ENCODE measurements at places on chromosomes 2 and 18.

DNA sequence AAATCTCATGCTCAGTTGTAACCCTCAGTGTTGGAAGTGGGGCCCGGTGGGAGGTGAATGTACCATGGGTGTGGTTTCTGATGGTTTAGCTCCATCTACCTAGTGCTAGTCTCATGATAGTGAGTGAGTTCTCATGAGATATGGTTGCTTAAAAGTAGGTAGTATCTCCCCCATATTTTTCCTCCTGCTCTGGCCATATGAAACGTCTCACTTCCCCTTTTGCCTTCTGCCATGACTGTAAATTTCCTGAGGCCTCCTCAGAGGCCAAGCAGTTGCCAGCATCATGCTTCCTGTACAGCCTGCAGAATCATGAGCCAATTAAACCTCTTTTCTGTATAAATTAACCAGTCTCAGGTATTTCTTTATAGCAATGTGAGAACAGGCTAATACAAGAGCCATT, 62.8 kb upstream of the RNF152 start:
- DNase-seq = no peak

- DNase-seq = no peak
Observed at GRCh38 chr18:36203360-36203895, 16.1 kb downstream of the MOCOS start.

DNA sequence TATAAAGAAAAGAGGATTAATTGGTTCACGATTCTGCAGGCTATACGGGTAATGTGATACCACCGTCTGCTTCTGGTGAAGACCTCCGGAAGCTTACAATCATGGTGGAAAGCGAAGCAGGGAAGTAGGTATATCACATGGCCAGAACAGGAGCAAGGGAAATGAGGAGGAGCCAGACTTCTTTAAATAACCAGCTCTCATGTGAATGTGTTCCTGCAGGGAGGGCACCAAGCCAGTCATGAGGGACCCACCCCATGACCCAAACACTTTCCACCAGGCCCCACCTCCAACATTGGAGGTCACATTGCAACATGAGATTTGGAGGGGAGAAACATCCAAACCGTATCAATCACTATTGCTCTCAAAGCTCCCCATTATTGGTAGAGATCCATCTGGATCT, 61.8 kb downstream of the EFEMP1 start:
- no peak for DNase-seq

DNA sequence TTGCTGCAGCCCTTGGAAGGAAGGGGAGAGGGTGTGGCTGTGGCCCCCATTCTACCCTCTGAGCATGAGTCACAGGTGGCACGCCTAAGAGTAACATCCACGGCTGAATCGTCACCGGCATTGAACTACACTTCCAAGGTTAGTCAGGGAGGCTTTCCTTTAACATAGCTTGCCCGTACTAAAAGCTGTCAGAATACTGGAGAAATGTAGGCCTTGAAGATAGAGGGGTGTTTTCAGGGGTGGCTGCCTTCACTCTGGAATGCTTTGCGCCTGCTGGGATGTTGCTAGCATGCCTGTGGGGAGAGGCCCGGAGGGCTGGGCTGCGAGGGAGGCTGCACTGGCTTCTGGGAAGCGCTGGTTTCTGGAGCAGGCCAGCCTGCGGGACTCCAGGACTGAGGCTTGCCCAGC, 333.7 kb downstream of the AGAP1 start:
- DNase-seq = no peak

- no peak for DNase-seq
Observed at GRCh38 chr2:150432312-150432625, 55.2 kb downstream of the RND3 start.

DNA sequence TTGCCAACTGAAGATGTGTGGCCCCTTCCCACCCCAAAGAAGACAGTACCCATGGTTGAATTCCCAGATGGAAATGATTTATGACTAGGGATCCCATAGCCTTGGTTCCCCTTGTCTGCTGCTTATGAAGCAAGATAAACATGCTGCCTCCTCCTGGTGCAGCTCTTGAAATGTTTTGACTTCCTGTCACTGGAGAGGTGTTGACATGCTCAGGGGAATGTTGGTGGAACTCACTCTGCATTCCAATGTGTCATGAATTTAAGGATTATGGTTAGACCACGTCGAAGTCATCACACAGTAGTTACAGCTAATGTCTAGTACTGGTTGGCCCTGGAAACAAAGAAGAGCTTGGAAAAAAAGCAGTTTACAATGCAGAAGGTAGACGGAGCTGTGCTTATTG, 69.0 kb upstream of the FAM110C start:
- DNase-seq = no peak

- DNase-seq = no peak
Observed at GRCh38 chr2:98474979-98475632, 30.4 kb downstream of the INPP4A start.

GRCh38 chr2:138237667-138238384, 263.7 kb upstream of the SPOPL start:
- no peak for DNase-seq

DNA sequence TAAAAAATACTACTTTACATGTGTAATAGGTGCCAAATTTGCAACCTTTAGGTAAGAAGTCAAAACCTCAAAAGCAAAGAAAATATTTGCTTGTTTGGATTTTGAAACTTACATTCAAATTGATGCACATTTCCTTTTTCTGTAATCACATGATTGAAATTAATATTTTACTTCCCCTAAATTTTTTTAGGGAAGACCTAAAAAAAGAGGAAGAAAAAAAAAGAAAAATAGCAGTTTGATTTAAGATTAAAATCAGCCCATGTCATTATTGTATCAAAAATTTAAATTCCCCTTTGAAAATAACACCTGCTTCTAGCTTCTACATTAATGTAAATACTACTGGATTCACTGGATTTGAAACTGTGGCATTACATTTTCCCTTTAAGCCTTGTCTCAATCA, 68.2 kb upstream of the STON1 start:
- DNase-seq = no peak

GRCh38 chr2:4803396-4803795, 888.8 kb upstream of the SOX11 start:
- DNase-seq = no peak

DNA sequence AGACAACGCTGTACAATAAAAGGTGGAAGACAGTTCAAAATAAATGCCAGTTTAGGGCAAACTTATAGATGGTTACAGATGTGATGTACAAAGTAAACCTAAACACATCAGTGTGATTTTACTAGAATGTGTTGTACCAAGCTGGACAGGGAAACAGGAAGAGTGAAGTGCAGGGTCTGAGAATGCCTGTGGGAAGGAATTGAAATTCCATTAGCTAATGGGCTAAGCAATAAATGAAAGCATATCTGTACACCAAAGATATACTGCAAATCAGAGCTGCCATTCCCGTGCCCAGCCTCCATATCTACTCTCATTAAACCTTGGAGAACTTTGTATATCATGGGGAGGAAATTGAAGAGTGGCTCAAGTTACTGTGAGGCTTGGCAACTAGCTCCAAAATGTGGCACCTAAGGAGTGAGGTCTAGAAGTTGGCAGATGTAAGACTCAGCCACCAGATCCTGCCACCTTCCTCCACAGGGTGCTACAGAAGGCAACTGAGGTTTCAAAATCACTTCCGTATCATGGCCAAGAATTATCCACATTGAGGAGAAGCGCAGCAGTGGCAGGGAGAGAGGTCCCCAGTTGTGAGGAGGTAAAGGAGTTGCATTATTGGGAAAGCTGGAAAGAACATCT, 277.8 kb downstream of the TCF4 start:
- no peak for DNase-seq

GRCh38 chr2:43333101-43333655, 106.8 kb upstream of the ZFP36L2 start:
- DNase-seq = no peak

- no peak for DNase-seq
Observed at GRCh38 chr2:1739322-1739957, 4.9 kb downstream of the PXDN start.

GRCh38 chr2:106664669-106665068, 177.5 kb downstream of the CD8B2 start:
- DNase-seq = no peak

GRCh38 chr18:23263551-23264235, 128.4 kb downstream of the CABLES1 start:
- no peak for DNase-seq

DNA sequence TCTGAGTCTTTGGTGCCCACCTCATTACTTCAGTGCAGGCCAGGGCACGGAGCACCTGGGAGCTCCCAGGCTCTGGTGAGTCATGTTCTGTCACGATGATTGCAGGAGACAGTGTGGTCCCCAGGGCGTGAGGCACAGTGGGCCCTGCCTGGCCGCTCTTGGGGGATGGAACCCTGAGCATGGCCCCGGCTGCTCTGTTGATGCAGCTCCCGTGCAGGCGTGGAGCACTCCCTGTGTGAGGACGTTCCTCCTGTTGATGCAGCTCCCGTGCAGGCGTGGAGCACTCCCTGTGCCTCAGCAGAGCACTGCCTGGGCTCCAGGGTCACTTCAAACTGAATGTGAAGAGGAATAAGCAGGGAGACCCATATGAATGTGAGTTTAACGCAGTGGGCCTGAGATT, 30.1 kb downstream of the COPS9 start:
- no peak for DNase-seq

- DNase-seq = no peak
Observed at GRCh38 chr2:233413559-233414272, 59.4 kb downstream of the DGKD start.

DNA sequence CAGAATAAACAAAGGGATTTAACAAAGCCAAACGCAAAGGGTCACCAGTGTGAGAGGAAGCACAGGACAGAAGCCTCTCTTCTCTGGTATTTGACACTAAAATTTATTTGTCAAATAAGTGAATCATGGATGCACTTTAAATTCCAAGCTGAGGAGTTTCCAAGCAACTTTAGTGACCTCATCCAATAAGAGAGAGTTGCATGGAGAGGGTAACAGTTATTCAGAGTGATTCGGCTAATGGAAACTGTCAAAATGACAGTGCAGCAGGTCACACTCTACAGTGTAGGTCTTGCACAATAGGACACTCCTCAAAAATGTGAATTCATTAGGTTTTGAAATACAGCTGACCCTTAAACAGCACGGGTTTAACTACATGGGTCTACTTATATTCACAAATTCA, 103.9 kb upstream of the ACVR1C start:
- no peak for DNase-seq

GRCh38 chr18:75214766-75215510, 4.3 kb downstream of the TSHZ1 start:
- DNase-seq = no peak

- no peak for DNase-seq
Observed at GRCh38 chr18:38575648-38576047, 1010.0 kb upstream of the CELF4 start.

- no peak for DNase-seq
Observed at GRCh38 chr2:204628926-204629712, 83.8 kb downstream of the PARD3B start.

- DNase-seq = no peak
Observed at GRCh38 chr2:172087207-172087779, 2.0 kb downstream of the DLX1 start.

DNA sequence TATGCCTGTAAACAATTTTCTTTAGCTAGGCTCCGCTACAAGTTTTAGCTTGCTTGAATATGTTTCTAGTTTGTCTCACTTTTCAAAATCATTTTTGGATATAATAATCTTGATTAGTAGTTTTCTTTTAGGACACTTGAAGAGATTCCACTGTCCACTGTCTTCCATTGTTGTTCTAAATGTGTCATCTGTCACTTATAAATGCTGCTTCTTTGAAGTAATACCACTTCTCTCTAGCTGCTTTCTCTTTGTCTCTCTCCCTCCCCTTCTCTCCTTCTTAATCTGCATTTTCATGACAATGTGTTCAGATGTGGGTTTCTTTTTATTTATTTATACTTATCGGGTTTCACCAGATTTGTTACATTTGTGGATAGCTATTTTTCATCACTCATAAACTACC, 73.7 kb upstream of the DPP10 start:
- DNase-seq = no peak

- DNase-seq = no peak
Observed at GRCh38 chr2:113342650-113343049, 63.9 kb upstream of the PAX8 start.

GRCh38 chr2:79861059-79861374, 348.2 kb downstream of the CTNNA2 start:
- DNase-seq = no peak

DNA sequence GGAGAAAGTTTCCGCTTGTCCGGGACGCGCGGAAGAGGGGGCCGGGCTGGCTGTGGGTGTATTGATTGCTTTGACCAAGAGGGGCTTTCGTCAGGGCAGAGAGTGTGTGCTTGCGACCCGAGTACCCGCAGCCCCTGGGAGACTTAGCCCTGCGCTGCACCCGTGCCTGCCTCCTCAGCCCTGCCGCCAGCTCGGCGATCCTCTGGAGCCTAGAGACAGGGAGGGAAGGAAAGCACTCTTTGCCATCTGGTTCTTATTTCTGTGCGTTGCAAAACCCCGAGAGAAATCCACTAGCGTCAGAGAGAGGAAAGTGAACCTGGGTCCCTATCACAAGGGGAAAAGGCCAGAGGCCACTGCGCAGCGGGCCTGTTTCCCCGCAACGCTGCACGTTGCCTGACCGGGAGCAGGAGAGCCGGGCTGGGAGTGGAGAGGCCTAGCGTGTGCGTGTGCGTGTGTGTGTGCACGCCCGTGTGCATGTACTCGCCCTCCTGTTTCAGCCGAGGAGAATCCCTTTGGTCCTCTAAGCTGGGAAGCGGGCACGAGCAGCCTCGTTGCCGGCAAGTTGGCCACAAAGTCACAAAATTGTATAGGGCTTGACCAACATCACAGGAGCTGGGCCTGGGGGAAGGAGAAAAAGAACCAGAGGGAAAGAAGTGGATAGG, 1.7 kb downstream of the SIX3 start:
- no peak for DNase-seq

GRCh38 chr2:196601430-196602306, 37.8 kb upstream of the CCDC150 start:
- peak; percentile 28 for DNase-seq

DNA sequence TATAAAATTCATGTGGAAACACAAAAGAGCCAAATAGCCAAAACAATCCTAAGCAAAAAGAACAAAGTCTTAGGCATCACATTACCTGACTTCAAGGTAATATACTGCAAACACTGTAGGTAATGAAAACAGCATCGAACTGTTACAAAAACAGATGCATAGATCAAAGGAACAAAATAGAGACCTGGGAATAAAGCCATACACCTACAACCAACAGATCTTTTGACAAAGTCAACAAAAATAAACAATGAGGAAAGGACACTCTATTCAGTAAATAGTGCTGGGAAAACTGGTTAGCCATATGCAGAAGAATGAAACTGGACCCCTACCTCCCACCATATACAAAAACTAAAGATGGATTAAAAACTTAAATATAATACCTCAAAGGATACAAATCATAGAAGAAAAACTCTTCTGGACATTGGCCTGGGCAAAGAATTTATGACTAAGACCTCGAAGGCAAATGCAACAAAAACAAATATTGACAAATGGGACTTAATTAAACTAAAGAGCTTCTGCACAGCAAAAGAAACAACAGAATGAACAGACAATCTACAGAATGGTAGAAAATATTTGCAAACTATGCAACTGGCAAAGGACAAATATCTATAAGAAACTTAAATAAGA, 218.0 kb downstream of the PHLPP1 start:
- DNase-seq = no peak

- DNase-seq = no peak
Observed at GRCh38 chr2:20027705-20028434, 15.4 kb upstream of the MATN3 start.

- DNase-seq = no peak
Observed at GRCh38 chr18:67232406-67232805, 284.1 kb downstream of the DSEL start.

- no peak for DNase-seq
Observed at GRCh38 chr18:54232485-54233227, 8.2 kb upstream of the MBD2 start.

All from pancreas (tissue), 10 donors.